ENCODE measurements at places on chromosomes 16 and 17.

- DNase-seq, result no peak
Measured at GRCh38 chr16:17168181-17168580, 302.6 kb downstream of the XYLT1 start.

DNA sequence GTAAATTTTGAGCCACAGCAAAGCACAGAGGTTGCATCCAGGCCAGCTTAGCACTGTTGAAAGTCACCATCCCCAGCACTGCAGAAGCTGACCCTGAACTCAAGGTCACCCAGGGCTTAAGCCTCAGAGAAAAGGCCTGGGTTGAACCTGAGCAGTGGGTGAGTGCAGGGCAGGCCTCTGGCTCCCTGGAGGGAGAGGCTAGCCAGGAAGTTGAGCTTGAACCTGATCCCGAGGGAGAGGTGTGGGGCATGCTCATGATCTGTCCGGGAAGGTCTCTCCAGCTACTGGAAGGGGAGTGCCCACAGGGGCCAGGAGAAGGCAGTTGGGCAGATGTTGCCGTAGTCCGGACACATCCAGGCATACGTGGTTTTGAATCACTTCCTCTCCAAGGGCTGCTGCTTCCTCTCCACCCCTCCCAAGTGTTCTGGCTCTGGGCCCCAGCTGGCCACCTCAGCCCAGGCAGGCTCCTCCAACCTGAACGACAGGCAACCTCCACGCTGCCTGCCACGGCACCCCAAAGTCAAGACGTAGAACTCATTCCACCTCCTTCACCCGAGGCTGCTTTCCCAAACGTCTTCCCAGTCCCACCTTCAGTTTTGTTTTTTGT, 18.4 kb downstream of the CARHSP1 start:
- DNase-seq, result no peak

DNA sequence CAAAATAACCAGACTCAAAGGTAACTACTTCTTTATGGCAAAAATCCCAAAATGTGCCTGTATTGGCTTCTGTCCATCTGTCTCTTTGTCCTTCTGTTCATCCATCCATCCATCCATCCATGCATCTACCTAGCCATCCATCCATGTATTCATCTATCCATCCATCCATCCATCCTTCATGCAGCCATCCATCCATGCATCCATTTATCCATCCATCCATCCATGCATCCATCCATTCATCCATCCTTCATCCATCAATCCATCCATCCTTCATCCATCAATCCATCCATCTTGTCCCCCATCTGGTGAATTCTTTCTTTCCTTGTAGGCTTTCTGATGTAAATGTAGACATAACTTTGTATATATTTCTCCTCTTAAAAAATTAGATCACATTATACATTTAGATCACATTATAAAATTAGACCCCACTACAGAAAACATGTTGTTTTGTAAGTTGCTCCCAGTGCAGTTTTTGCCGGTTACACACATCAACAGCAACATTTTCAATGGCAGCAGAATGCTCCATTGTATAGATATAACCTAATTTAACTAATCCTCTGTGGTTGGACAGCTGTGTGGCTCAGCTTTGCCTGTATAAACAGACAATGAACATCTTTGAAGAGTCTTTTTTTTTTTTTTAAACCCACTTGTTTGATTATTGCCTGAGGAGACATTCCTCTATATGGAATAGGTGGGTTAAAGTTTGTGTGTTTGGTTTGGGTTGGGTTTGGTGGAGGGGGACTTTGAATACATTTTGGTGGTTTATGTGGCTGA, 72.0 kb downstream of the MSI2 start:
- no peak for DNase-seq

GRCh38 chr16:11725457-11725856, 17.2 kb downstream of the TXNDC11 start:
- no peak for DNase-seq

DNA sequence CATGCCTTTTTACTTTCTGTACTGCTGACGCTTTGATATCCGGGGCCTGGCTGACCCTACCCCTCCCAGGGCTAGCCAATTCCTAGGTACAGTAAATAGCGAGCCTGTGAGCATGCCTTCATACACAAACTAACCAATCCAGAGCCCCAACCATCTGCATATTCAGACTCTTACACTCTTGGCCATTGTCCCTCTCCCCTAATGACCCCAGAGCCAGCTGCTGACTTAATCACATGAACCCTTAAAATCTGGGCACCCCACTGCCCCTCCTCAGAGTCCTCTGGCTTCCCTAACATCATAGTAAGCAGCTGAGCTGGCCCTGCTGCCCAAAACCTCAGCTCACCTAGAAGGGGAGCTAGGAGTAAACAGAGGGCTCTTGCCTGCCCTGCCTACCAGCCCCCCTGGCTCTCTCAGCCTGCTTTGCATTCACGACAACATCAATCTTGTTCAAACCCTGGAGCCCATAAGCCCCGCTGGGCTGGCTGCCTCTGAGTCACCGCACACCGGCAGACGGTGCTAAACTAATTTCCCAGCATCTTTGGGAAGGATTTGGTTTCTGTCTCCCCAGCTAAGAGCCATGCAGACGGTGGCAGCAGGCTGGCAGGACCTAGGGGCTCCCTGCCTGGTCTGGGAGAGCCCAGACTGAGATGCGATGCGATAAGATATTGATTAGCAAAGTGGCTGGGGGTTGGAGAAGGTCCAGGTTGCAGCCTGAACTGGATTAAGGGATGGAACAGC, 63.2 kb downstream of the CLEC19A start:
- peak; percentile 2 for DNase-seq

GRCh38 chr17:4465786-4466185, 32.0 kb downstream of the SPNS3 start:
- DNase-seq, result no peak

DNA sequence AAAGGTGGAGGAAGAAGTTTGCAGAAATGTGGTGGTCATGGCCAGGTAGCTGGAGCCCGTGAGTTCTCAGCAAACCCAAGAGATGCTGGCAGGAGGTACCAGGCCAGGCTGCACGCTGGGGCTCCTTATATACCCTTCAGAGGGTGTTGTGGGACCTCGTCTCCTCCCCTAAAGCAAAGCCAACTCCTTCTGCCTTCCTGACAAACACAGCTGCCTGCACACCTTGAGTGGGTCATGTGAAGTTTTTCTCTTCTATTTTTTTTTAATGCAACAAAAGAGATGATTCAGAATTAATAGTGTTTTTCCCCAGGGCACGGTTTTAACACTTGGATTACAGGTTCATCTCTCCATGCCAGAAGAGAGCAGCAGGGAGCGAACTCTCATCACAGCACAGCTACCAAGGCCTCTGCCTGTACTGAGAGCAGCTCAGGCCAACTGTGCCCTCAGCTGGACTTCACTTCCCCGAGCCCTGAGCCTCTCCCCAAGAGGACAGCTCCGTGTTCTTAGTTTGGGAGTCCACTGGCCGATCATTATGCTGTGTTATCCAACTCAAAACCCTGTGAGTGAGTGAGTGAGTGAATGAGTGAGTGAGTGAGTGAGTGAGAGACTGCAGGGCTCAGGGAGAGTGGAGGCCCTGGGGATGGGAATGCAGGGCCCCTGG, at the start of gene KRT15:
KRT15 (minus strand) TSS at position 102 of the 661 bp plus-strand sequence; CDS start at position 39, 63 bp downstream.
- no peak for DNase-seq

DNA sequence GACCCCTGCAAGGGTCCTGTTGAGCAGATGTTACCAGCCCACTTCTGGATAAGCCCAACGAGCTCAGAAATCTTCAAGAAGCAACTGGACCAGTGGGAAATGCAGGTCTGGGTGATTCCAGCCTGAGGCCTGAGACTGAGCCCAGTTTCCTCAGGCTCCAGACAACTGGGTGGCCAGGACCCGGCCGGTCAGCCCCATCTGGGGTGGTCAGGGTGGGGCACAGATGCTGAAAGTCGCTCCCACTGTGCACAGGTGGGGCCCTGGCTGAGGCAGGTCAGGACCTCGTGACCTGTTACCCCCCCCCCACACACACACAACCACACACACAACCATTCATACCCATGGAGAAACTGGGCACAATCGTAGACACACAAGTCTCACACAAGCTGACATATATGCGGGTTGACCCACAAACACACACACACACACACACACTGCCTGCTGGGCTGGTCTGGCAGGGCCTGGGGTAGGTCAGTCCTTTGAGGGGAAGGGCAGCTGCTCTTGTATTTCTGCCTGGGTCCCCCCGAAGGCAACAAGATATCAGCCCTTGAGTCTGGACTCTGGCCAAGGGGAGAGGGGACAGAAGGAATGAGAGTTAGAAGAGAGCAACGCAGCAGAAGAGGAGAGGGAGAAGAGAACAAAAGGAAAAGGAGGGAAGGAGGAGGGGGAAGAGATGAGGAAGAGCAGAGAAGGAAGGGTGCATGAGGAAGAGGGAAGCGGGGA, 99.0 kb upstream of the CDH5 start:
- DNase-seq, result no peak

GRCh38 chr17:50661795-50662391, 27.2 kb downstream of the ABCC3 start:
- no peak for DNase-seq

DNA sequence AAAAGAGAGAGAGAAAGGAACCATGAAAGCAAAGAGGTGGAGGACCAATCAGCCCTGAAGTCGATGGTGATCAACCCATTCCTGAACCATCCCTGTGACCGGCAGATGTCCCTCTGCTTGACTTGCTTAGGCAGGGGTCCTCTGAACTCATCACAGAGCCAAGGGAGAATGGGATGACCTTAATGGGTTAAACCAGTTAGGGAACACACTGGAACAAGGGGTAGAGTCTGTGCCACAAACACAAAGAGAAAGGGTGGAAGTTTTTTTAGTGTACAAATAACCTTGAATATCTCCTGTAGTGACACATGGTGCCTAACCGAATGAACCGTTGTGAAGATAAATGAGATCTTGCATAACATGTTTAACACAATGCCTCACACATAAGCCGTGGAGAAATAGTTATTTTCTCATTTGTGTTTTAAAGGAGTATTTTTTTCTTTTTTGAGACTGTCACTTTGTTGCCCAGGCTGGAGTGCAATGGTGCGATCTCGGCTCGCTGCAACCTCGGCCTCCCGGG, 11.2 kb downstream of the NAA60 start:
- DNase-seq, result no peak

DNA sequence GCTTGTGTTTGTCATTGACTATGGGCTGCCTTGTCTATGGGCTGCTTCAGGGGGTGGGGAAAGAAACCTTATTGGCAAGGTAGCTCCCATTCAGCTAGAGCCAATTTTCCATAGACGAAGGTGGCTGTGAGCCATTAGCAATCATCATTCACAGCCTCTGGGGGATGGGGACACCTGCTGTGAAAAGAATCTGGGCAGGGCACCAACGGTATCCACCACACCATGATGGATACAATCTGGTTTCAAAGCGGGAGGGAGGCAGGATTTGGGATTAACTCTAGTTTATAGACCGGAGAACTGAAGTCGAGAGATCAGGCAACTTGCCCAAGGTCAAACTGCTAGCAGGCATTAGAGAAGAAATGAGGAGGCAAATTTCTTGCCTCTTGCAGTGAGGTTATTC, 182.3 kb downstream of the SHISA9 start:
- DNase-seq, result no peak

GRCh38 chr17:51217946-51218345, 41.9 kb downstream of the MBTD1 start:
- DNase-seq, result no peak

- DNase-seq, result no peak
Measured at GRCh38 chr17:2965621-2966595, 97.5 kb downstream of the OR1D5 start.

DNA sequence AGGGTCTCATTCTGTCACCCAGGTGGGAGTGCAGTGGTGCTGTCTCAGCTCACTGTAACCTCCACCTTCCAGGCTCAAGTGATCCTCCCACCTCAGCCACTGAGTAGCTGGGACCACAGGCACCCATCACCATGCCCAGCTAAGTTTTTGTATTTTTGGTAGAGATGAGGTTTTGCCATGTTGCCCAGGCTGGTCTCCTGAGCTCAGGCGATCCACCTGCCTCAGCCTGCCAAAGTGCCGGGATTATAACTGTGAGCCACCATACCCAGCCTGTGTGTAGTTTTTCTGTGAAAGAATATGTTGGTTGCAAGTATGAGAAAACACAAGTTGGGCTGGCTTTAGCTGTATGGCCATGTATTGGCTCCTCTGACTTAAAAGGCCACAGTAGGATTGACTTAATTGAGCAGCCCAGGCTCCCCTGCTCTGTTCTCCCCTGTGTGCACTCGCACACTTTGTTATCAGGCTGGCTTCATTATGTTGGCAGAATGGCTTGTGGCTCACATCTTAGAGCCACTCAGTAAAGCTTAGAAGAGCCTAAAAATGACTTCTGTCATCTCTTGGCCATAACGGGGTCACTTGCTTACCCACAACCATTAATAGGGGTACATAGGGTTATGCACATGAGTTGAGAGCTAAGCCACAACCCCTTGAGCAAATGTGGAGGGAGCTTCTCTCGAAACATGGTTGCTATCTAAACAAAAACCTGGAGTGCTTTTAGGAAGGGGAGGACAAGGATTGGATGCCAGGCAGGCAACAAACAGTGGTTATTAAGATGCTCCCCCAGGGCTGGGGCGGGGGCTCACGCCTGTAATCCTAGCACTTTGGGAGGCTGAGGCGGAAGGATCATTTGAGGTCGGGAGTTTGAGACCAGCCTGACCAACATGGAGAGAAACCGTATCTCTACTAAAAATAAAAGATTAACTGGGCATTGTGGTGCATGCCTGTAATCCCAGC, 6.1 kb downstream of the HAPSTR1 start:
- DNase-seq, result no peak

- no peak for DNase-seq
Measured at GRCh38 chr17:48228720-48229119, 121.2 kb downstream of the SNX11 start.

DNA sequence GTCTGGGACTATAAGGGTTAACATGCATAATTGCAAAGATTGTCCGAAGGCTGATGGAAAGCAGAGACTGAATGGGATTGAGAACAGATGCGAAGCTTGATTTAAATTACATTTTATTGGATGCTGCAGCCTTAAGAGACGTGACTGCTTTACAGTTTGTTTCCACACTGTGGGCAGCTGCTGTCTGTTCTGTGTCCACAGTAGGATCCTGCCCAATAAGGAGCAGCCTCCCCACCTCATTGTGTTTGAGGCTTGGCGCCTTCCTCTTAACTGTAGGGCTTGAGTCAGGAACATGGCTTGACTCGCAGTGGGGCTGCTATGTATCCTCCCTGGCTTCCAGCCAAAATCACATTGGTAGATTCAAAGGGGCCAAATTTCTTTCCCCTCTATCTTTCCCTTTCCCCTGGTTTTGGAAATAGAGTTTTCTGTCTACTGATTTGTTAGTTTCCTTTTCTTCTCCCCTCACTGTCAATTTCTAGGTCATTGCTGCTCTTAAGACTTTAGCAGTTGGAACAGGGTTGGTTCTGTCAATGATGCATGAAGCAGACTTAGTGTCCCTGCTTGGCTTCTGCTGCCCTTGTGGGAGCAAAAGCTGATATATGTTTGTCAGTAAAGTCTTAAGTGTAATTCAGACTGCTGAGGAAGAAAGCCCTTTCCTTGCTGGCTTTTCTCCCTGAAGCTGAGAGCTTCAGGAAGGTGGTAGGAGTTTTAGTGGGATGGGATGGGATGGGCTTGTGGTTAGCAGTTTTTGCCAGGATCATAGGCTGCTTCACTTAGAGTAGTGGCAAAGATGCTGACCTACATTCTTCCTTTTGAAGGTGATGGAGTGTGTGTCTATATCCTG, 5.0 kb upstream of the RARA start:
- DNase-seq, result no peak

DNA sequence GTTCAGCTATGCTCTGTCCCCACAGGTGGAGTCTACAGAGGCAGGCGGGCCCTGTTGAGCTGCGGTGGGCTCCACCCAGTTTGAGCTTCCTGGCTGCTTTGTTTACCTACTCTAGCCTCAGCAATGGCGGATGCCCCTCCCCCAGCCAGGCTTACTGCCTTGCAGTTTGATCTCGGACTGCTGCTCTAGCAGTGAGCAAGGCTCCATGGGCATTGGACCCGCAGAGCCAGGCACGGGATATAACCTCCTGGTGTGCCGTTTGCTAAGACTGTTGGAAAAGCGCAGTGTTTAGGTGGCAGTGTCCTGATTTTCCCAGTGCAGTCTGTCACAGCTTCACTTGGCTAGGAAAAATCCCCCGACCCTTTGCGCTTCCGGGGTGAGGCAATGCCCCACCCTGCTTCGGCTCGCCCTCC, 89.1 kb downstream of the BCAS3 start:
- no peak for DNase-seq

Data from left renal cortex interstitium (tissue), 4 donors.